ENCODE measurements at places on chromosomes 6 and 20.

DNA sequence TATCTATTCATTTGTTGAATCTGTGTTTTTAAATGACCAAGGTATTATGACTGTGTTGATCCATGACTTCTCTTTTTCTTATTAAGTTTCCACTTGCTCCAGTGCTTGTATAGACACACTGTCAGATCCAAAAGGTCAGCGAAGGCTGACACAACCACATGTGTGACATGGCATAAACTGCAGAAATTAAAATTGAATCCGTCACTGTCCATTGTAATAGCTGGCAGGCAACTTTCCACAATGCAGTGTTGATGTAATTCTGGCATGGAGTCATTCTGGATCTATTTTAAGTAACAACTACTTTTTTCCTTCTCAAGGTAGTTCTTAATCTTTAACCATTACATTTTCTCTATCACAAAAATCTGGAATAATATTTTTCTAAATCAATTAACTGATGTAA lies 145.3 kb downstream of the AIG1 start:
- DNase-seq = no peak

GRCh38 chr6:89357390-89357789 lies 4.9 kb upstream of the UBE2J1 start:
- DNase-seq = no peak

- no peak for DNase-seq
Measured at GRCh38 chr20:39778431-39778830, 816.3 kb downstream of the DHX35 start.

DNA sequence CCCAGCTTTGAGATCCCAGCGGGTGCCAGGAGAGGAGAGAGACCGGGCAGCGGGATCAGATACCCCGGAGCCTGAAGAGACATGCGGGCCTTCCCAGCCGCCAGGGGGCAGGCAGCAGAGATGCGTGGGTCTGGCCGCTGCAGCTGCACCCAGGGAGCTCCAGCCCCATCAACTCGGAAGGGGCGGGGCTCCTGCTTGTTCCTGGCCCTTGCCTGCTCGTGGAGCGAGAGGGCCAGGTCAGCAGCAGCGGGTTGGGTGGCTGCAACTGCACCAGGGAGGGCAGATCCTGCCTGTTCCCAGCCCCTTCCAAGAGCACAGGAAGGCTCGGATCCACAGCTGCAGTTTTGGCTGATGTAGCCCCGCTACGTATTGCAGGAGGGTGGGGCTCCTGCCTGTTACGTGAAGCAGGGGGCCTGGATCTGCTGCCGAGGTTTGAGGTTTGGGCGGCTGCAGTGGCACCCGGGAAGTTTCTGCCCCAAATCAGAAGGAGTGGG lies 532.8 kb downstream of the RFPL4B start:
- DNase-seq = no peak

GRCh38 chr6:122563364-122564052 lies 46.7 kb upstream of the PKIB start:
- DNase-seq = no peak

- no peak for DNase-seq
Measured at GRCh38 chr6:79076160-79076559, 1.9 kb downstream of the PHIP start.
